ENCODE measurements at places on chromosomes 7 and 10.

DNA sequence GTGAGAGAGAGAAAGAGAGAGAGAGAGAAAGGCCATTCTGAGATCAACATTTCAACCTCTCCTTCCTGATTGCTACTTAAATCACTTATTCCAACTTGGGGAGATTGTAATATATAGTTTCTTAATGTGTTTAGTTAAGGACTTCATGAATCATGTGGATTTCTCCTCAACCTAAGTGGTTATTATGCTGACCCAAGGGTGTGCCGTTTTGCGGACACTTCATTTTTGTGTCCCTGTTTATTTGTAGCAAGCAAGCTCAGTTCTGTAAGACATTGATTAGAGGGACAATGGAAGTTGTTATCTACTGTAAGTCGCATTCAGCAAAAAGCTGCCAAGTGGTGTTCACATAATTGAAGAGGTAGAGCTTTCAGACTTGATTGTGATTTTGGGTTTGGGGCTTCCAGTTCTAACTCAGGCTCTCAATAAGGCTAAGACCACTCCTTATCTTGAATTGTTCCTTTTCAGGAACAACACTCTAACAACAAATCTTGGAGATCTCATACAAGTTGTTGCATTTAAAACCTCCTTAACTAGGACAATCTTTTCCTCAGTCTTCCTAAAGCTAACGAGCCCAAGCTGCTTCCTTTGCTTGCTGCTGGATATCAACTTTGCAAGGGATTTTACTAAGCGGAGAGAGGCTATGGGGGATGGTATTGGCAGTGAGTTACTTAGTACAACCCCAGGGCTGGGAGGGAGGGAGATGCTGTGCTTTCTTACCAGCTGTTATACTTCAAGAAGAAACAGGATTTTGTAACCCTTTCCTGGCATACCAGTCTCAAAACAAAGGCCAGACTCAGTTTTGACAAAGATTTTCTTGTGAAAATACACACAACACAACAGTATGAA, 19.8 kb upstream of the COL1A2 start:
- DNase-seq = no peak

DNA sequence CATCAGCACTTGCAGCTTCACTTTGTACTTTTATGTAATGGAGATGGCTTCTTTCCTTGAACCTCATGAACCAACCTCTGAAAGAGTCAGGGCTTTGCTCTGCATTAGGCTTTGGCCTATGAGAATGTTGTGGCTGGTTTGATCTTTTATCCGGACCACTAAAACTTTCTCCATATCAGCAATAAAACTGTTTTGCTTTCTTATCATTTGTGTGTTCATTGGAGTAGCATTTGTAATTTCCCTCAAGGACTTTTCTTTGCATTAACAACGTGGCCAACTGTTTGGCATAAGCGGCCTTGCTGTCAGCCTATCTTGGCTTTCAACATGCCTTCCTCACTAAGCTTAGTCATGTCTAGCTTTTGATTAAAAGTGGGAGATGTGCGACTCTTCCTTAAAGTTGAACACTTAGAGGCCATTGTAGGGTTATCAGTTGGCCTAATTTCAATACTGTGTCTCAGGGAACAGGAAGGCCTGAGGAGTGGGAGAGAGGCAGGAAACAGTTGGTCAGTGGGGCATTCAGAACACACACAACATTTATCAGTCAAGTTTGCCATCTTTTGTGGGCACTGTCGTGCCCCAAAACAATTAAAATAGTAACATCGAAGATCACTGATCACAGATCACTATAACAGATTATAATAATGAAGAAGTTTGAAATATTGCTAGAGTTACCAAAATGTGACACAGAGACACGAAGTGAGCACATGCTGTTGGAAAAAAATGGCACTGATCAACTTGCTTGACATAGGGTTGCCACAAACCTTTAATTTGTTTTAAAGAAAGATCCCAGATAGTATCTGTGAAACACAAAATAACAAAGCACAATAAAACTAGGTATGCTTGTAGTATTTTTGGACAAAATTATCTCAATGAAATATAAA, 64.7 kb downstream of the NRF1 start:
- no peak for DNase-seq

DNA sequence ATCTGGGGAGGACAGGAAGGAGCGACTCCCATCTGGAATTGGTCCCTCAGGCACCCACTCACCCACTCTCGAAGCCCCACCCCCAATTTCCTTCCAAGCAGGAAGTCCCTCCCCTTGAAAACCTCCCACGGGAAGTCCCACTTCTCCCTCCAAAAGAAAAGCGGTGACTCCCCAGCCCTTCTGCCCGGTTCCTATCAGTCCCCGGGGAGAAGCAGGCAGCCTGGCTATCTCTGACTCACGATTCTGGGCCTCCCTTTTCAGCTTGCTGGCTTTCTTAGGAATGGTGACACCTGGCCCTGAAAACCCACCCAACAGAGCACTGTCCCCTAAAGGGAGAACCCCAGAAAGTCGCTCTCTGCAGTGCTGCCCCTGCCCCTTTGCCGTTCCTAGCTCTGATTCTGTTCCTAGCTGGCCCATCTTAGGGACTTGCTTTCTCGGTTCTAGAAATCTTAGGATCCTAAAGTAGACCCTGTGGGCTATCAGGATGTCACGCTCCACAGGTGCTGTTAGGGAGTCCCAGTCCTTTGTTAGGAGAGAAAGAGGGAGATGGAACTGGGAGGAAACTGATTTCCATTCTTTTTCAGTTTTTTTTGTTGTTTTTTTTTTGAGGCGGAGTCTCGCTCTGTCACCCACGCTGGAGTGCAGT, 6.0 kb downstream of the TSC22D4 start:
- no peak for DNase-seq

DNA sequence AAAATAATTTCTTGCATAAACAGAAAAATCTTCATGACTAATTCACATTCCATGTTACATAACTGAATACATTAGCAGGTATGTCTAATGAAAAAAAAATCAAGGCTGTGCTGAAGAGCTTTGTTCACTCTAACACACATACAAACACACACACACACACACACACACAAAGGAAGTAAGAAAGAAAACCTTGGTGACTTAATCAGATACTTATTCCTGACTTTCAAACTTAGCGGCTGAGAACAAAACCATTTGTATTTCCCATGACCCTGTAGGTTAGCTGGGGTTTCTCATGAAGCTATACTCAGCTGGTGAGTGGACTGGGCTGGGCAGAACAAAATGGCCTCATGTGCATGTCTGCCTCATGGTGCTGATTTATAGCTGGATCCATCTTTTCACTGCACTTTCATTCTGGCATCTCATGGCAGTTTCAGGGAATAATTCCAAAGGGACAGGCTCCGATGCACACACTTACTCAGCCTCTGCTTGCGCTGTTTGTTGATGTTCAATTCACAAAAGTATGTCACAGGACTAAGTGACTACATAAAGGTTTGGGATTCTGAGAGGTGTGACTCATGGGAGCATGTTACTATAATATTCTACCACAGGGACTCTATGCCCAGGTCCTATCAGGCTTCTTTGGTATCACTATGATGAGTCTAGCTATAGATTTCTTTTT, 161.2 kb downstream of the PCLO start:
- DNase-seq = no peak

- DNase-seq = no peak
Observed at GRCh38 chr7:54888734-54889082, 129.7 kb upstream of the SEC61G start.

DNA sequence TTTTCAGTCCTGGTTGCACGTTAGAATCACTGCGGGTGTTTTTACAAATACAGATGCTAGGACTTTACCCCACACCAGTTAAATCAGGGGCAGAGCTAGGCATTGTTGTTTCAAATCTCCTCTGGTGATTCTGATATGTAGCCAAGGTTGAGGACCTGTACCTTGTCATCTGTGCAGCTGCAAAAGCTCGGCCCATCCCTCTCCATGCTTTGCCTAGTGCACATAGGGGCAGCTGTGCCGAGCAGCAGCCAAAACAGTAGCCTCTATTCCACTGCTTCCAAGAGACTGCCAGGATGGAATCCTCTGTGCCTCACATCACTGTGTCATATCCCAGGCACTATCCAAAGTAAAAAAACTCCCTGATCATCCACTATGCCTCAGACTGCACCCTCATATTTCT, 181.3 kb downstream of the CDK14 start:
- no peak for DNase-seq

DNA sequence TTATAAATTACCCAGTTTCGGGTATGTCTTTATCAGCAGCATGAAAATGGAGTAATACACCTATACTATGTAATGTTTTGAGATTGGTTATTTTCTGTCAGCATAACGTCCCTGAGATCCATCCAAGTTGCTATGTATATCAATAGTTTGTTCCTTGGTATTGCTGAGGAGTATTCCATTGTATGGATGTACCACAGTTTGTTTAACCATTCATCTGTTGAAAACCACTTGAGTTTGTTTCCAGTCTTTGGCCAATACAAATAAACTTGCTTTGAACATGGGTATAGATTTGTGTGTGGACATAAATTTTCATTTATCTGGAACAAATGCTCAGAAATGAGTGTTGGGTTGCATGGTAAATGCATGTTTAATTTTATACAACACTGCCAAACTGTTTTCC, 103.3 kb upstream of the GSDME start:
- no peak for DNase-seq

DNA sequence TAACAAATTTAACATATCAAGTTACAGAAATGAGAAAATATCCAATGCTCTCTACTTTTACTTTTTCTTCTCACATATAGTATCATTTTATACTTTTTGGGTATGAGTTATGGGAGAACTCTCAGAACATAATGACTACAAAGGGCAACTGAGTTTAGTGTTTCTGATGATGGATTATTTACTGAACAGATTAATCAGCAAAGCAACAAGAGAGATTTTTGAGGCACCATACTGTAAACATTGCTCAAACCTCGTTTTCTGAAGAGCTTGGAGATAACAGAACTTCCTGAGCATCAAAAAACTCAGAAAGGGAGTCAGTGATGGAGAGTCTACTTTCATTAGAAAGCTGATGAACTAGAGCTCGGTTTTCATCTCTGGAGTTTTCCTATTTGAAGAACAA, 84.8 kb upstream of the GSDME start:
- DNase-seq = no peak

DNA sequence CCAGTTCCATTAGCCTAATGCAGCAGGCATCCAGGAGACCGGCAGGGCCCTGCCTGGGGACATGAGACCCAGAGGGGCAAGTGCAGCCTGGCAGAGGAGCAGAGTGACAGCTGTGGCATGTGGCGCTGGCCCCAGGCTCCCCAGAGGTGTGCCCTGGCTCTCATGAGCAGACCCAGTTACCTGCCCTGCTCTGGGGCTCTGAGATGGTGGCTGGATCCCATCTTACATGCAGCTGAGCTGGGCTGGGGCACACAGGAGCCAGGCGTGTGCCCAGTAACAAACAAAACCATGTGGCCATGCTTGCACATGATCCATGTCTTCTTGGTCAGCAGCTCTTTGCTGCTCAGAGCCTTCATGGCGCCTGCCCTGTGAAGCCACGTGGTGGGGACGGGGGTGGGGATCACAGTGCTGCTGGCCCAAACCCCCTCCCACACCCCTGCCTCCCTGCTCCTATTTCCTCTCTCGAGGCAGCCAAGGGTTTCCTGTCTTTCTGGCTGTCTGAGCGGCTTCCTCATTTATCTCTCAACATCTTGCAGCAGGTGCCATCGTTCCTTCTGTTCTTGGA, 40.3 kb upstream of the GTF2I start:
- DNase-seq = peak; percentile 22

DNA sequence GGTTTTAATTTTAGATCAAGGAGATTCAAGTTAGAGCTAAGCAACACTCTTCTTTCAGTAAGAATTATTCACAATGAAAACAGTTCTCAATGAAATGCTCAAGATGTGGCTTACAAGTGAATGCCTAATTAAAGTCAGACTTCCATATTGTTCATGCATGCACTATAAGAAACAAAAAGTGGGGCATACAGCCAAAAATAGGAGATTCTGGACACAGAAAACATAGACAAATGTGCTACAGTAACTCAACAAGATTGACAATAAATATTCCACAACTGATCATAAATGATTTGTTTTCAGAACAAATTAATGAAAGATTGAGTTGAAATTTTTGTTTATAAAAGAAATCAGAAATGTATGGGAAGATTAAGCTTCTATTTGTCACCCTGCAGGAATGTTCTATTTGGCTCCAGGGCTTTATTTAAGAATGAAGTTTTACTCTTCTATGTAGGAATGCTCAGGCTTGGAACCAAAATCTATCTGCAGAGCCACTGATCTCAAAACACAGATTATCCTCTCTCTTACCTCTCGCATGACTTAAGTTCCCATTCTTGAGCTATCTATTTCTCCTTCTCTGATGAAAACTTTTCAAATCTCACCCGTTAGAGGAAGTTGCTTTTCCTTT, 89.0 kb upstream of the PIP4K2A start:
- DNase-seq = no peak

- no peak for DNase-seq
Observed at GRCh38 chr7:81003326-81003725, 84.5 kb upstream of the SEMA3C start.

DNA sequence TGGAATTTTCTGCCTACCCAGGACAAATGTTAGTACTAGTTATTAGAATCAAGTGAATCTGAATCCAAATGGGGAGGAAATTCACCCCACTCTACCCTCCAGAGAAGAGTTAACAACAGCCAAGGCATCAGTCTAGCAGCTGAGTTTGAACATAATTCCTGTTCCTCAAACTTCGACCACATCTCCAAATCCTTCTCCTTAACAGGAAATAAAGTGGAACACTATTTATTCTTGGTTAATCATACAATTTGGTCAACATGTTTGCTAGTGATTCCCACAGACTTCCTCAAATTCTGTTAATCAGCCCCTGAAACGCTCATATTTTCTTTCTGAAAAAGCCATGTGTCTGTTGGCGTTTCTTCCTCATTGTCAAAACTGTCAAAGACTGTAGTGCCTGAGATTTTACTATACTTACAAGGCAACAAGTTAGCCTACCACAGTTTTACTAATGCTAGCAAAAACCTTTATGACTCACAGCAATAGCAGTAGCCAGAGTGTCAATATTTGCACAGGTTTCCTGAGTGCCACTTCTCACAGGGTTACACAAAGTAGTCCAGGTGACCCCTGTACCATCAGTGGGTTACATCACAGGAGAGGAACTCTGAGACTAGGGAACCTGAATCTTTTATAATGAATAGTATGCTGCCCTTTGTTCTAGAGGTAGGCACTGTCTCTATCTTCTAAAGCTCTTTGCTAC, 202.9 kb downstream of the GRM3 start:
- no peak for DNase-seq

GRCh38 chr10:43216931-43217562, 49.8 kb downstream of the RASGEF1A start:
- DNase-seq = no peak

GRCh38 chr10:61049386-61049785, 105.4 kb upstream of the RHOBTB1 start:
- no peak for DNase-seq

DNA sequence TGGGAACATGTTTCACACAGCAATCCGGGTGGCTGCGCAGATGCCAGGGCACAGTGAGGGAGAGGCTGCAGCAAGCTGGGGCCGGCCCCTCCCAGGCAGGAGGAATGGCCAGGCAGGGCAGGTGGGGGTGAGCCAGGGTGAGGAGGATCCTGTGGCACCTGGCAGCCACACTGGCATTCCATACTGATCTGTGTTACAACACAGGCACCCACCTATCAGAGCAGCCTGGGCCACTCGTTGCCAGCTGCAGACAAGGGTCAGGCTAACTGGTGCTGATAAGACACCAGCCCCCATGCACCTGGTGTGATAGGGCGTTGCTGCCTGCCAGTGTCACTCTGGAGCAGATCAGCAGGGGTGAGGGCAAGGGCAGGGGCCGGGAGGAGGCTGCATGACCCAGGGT, 16.6 kb upstream of the RET start:
- no peak for DNase-seq

- peak; percentile 50 for DNase-seq
Observed at GRCh38 chr10:118754229-118754555, 578 bp downstream of the CACUL1 start.
